ENCODE measurements at places on chromosomes 6 and 20.

GRCh38 chr6:87826424-87826823, 124.4 kb upstream of the AKIRIN2 start:
- DNase-seq, result no peak

GRCh38 chr20:10531848-10532247, 96.7 kb downstream of the SLX4IP start:
- DNase-seq, result no peak

DNA sequence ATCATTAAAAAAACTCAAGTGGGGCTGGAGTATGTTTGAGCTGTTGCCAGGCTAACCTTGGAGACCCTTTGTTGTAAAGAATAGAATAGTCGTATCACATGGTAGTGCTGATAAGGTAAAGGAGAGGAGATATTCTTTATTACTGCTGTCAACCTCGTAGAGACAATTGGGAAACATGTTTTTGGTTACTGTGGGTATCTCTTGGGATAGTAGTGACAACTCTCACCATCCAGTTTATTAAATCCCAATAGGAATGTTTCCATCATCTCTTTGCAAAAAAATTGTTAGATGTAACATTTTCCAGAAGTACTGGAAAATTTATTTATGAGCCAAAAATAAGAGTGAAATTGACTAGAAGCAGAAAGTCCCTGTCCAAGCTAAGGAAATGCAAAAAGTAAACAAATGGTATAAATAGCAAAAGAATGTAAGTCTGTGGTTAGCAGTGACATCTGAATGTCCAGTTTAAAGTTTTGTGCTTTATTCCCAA, 829.3 kb upstream of the CITED2 start:
- no peak for DNase-seq

DNA sequence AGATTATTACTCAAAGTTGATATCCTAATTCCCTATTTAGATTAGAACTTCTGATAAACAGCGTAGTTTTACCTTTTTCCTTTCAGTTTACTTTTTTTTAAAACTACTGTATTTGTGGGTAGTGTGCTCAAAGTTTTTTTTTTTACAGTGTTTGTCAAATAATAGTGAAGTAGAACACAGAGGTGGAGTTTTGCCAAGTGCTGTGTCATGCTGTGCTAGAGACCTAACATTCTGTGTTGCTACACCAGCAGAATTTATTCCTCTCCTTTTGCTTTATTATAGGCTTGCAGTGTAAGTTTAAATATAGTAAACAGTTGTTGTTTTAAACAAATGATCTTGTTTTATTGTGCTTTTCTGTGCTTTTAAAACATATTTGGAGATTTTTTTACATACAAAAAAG, 125.4 kb downstream of the HIVEP1 start:
- no peak for DNase-seq
